Stomach (tissue), 19 donors: ENCODE measurements at places on chromosomes 16 and 17. TPM values are rescaled to one million over a fixed set of nuclear protein-coding genes. Genes with fewer than 3 reads are reported as not detected.

DNA sequence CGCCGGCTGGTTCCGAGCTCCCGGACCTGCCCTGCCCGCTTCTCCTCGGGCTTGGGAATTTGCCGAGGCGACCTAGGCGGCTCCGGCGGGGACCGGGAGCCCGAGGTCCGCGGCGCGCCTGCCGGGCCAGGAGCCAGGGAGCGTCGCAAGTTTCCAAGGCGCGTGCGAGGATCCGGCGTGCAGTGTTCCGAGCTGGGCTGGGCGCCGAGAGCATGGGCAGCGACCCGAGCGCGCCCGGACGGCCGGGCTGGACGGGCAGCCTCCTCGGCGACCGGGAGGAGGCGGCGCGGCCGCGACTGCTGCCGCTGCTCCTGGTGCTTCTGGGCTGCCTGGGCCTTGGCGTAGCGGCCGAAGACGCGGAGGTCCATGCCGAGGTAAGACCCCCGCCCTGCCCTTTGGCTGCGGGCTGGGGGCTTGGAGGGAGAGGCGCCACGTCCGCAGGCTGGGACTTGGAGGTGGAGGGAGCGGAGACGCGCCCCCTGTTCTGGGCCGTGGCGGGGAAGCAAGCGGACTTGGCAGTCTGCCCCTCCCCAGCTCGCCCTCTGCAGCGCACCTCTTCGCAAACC is 668 bp downstream of the MMP15 start:
- peaks cover 89% of the 10 kb centered on the region for H3K4me1 ChIP-seq
- H3K4me3 ChIP-seq = peak overlapping the region; percentile 95
- DNase-seq = peak; percentile 82
- no peaks in the 10 kb centered on the region for H3K27me3 ChIP-seq
- no peaks in the 10 kb centered on the region for H3K36me3 ChIP-seq

GRCh38 chr17:15657868-15658267 is 26.2 kb downstream of the TRIM16 start:
- DNase-seq = no peak
- peaks cover 17% of the 10 kb centered on the region for H3K4me1 ChIP-seq
- peak overlapping the region; percentile 47 for H3K27ac ChIP-seq

DNA sequence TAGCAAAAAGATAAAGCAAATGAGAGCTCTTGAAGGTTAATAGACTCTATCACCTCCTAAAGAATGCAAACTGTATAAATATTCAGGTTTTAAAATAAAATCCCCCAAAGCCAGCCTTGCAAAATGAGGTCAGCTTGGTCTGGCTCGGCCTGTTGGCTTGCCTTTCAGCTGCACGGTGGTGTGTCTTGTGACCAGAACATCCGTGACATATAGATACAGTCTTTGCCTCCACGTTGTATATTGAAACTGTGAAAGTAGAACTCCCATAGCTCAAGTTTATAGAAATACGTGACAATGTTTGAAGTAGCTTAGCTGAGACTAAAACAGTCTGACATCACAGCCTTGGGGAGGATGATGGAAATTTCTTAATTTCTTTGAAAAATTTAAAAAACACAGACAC is 236.6 kb upstream of the MYOCD start:
- no peaks in the 10 kb centered on the region for H3K4me1 ChIP-seq
- H3K27ac ChIP-seq = no peak overlapping the region
- H3K36me3 ChIP-seq = no peaks in the 10 kb centered on the region
- no peak overlapping the region for H3K4me3 ChIP-seq
- no peak for DNase-seq

DNA sequence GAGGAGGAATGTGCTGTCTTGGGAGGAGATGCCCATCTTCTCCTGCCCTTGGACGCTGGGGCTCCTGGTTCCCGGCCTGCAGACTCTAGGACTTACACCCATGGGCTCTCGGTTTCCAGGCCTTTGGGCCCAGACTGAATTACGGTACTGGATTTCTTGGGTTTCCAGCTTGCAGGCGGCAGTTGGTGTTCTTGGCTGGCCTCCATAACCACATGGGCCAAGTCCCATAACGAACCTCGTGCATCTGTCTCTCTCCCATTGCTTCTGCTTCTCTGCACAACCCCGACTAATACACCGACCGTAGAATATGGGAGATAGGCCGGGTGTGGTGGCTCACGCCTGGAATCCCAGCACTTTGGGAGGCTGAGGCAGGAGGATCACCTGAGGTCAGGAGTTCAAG is 162.6 kb downstream of the SDK2 start:
- H3K4me1 ChIP-seq = no peaks in the 10 kb centered on the region
- no peak for DNase-seq
- no peaks in the 10 kb centered on the region for H3K27me3 ChIP-seq
- H3K36me3 ChIP-seq = no peaks in the 10 kb centered on the region

- no peak overlapping the region for H3K4me3 ChIP-seq
- peak overlapping the region; percentile 98 for H3K27ac ChIP-seq
- peak; percentile 63 for DNase-seq
- peaks cover 39% of the 10 kb centered on the region for H3K4me1 ChIP-seq
These were observed 950 bp upstream of the MYO1C start for GRCh38 chr17:1493291-1493980.

- no peaks in the 10 kb centered on the region for H3K36me3 ChIP-seq
- H3K4me1 ChIP-seq = no peaks in the 10 kb centered on the region
- DNase-seq = no peak
- H3K27me3 ChIP-seq = no peaks in the 10 kb centered on the region
- H3K4me3 ChIP-seq = no peak overlapping the region
- no peak overlapping the region for H3K27ac ChIP-seq
These were observed 1.2 kb upstream of the CES1 start for GRCh38 chr16:55834049-55834448.

- H3K36me3 ChIP-seq = no peaks in the 10 kb centered on the region
- no peaks in the 10 kb centered on the region for H3K27me3 ChIP-seq
- H3K4me3 ChIP-seq = no peak overlapping the region
- peak overlapping the region; percentile 66 for H3K27ac ChIP-seq
- H3K4me1 ChIP-seq = peaks cover 27% of the 10 kb centered on the region
- no peak for DNase-seq
These were observed 58.9 kb upstream of the ARHGAP44 start for GRCh38 chr17:12730421-12730820.

GRCh38 chr16:48534601-48535340 is 75.2 kb downstream of the N4BP1 start:
- no peak overlapping the region for H3K4me3 ChIP-seq
- H3K27me3 ChIP-seq = no peaks in the 10 kb centered on the region
- H3K27ac ChIP-seq = no peak overlapping the region
- H3K4me1 ChIP-seq = peaks cover 28% of the 10 kb centered on the region
- H3K36me3 ChIP-seq = peaks cover 8% of the 10 kb centered on the region

- H3K27ac ChIP-seq = peak overlapping the region; percentile 90
- no peaks in the 10 kb centered on the region for H3K27me3 ChIP-seq
- DNase-seq = no peak
- H3K4me3 ChIP-seq = no peak overlapping the region
- peaks cover 46% of the 10 kb centered on the region for H3K4me1 ChIP-seq
These were observed 75.6 kb downstream of the GNAO1 start for GRCh38 chr16:56266641-56267607.

- peaks cover 34% of the 10 kb centered on the region for H3K27me3 ChIP-seq
- no peak overlapping the region for H3K27ac ChIP-seq
- no peaks in the 10 kb centered on the region for H3K36me3 ChIP-seq
- H3K4me1 ChIP-seq = no peaks in the 10 kb centered on the region
These were observed 48.4 kb upstream of the ACSF3 start for GRCh38 chr16:89045181-89045815.

DNA sequence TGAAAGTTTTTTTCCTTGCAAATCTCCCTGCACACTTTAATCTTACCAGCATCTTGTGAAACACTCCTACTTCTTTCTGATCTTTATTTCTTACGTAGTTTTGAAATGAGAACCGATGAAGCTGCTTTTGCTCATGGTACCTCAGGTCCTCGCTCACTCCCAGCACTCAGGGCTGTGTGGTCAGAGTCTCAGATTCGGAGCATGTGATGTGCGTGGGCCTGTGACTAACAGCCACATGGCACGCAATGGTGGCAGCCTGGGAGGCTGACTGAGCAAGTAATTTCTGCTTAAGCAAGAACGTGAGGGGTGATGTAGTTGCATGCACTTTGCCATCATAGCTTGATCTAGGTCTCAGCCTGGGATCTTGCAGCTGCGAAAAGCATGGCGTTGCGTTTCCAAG is 624.3 kb downstream of the MAF start:
- DNase-seq = no peak
- H3K4me3 ChIP-seq = no peak overlapping the region
- H3K27me3 ChIP-seq = no peaks in the 10 kb centered on the region
- no peaks in the 10 kb centered on the region for H3K36me3 ChIP-seq

DNA sequence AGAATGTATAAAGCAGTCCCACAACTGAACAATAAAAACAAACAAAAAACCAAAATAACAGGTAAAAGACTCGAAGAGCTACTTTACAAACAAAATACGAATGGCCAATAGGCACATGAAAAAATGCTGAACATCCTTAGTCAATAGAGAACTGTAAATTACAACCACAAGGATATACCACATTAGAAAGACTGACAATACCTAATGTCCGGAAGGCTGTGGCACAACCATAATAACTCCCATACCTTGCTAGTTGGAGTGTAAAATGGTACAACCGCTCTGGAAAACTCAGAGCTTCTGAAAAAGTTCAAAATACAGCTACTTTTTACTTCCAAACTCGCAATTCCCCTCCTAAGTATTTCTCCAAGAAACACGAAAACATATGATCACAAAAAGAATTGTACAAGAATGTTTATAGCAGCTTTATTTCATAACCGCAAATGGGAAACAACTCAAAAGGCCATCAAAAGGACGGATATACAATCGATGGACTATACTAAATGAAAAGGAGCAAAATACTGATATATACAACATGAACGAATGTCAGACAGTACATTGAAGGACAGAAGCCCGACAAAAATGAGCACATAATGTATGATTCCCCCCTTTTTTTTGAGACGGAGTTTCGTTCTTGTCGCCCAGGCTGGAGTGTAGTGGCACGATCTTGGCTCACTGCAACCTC is 2.3 kb downstream of the TP53 start:
- H3K27ac ChIP-seq = peak overlapping the region; percentile 98
- no peak for DNase-seq
- no peaks in the 10 kb centered on the region for H3K27me3 ChIP-seq

- DNase-seq = no peak
- peaks cover 88% of the 10 kb centered on the region for H3K36me3 ChIP-seq
- H3K27me3 ChIP-seq = no peaks in the 10 kb centered on the region
- H3K27ac ChIP-seq = peak overlapping the region; percentile 5
These were observed 26.0 kb downstream of the ZDHHC7 start for GRCh38 chr16:84985079-84986065.

DNA sequence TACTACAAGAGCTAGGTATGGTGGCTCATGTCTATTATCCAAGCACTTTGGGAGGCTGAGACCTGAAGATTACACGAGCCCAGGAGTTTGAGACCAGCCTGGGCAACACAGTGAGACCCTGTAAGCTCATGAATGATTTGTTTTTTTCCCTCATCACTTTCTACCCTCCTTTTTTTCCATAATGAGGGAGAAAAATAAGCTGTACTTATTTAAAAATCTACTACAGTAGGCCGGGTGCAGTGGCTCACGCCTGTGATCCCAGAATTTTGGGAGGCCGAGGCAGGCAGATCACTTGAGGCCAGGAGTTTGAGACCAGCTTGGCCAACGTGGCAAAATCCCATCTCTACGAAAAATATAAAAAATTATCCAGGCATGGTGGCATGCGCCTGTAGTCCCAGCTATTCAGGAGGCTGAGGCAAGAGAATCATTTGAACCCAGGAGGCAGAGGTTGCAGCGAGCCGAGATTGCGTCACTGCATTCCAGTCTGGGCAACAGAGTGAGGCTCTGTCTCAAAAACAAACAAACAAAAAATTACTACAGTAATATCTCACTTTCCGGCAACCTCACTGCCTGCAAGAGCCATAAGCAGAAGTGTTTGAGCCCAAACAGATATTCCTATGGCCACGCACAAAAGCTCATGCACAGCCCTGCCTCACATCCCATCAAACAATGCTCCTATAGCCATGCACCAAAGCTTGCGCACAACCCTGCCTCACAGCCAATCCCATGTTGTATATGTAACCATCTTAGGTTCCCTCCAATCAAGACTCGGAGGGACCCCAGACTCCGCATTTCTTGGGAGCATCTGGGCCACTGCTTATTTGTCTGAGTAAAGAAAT is 37.4 kb downstream of the TK2 start:
- H3K4me1 ChIP-seq = peaks cover 70% of the 10 kb centered on the region
- H3K36me3 ChIP-seq = peaks cover 10% of the 10 kb centered on the region
- no peak overlapping the region for H3K27ac ChIP-seq
- no peak overlapping the region for H3K4me3 ChIP-seq
- H3K27me3 ChIP-seq = no peaks in the 10 kb centered on the region
- DNase-seq = peak; percentile 21

- H3K4me1 ChIP-seq = peaks cover 92% of the 10 kb centered on the region
- H3K36me3 ChIP-seq = peaks cover 4% of the 10 kb centered on the region
- no peak for DNase-seq
These were observed 10.2 kb downstream of the CYB561 start for GRCh38 chr17:63435681-63436522.

GRCh38 chr16:68752602-68753001 is 15.5 kb downstream of the CDH1 start:
- no peaks in the 10 kb centered on the region for H3K27me3 ChIP-seq
- no peak overlapping the region for H3K27ac ChIP-seq
- H3K36me3 ChIP-seq = no peaks in the 10 kb centered on the region
- H3K4me1 ChIP-seq = peaks cover 24% of the 10 kb centered on the region
- no peak overlapping the region for H3K4me3 ChIP-seq

- no peaks in the 10 kb centered on the region for H3K4me1 ChIP-seq
- no peak overlapping the region for H3K27ac ChIP-seq
- no peaks in the 10 kb centered on the region for H3K27me3 ChIP-seq
- H3K4me3 ChIP-seq = no peak overlapping the region
- H3K36me3 ChIP-seq = no peaks in the 10 kb centered on the region
These were observed 8.5 kb upstream of the SLC39A11 start for GRCh38 chr17:73101031-73101430.

DNA sequence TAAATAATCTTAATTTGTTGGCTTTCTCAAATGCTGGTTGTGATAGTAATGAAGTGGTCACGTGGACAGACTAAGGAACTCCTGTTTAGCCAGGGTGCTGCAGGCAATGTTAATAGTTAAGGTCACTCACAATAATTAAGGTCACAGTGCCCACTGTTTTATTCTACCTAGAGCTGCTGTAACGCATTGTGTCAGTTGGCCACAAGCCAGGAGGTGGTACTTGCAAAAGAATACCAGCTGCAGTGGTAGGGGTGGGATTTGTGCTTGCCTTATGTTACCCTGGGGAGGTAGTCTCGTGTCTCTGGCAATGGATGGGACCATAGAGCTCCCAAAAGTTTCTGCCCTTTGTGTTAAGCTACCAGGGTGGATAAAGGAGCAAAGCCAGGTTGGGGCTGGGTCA is 969.1 kb upstream of the CDH8 start:
- H3K36me3 ChIP-seq = no peaks in the 10 kb centered on the region
- no peak overlapping the region for H3K27ac ChIP-seq
- no peaks in the 10 kb centered on the region for H3K4me1 ChIP-seq
- H3K4me3 ChIP-seq = no peak overlapping the region
- DNase-seq = no peak

- H3K27ac ChIP-seq = no peak overlapping the region
- peaks cover 49% of the 10 kb centered on the region for H3K4me1 ChIP-seq
- H3K27me3 ChIP-seq = no peaks in the 10 kb centered on the region
- H3K4me3 ChIP-seq = no peak overlapping the region
These were observed 2.7 kb upstream of the ALDH3A1 start for GRCh38 chr17:19750835-19751234.

- peaks cover 7% of the 10 kb centered on the region for H3K4me1 ChIP-seq
- no peak for DNase-seq
- no peaks in the 10 kb centered on the region for H3K36me3 ChIP-seq
- no peak overlapping the region for H3K27ac ChIP-seq
- no peaks in the 10 kb centered on the region for H3K27me3 ChIP-seq
- no peak overlapping the region for H3K4me3 ChIP-seq
These were observed 111.9 kb downstream of the XYLT1 start for GRCh38 chr16:17358846-17359245.

Gene NUDT7
- 9.5 TPM for polyA plus RNA-seq

Gene ABCC11
- not detected for polyA plus RNA-seq

Gene CDYL2
- 1.1 TPM for polyA plus RNA-seq

Gene RPRML
- 0.37 TPM for polyA plus RNA-seq

Gene ABCA9
- 1.4 TPM for polyA plus RNA-seq

Gene RGS9
- polyA plus RNA-seq = 3.1 TPM

Gene KCNJ18
- not detected for polyA plus RNA-seq

Gene ESRP2
- polyA plus RNA-seq = 31.2 TPM

Gene CLDN9
- 0.28 TPM for polyA plus RNA-seq
